Memory B cell (primary cell): ENCODE measurements at places on chromosomes 11 and 22.

DNA sequence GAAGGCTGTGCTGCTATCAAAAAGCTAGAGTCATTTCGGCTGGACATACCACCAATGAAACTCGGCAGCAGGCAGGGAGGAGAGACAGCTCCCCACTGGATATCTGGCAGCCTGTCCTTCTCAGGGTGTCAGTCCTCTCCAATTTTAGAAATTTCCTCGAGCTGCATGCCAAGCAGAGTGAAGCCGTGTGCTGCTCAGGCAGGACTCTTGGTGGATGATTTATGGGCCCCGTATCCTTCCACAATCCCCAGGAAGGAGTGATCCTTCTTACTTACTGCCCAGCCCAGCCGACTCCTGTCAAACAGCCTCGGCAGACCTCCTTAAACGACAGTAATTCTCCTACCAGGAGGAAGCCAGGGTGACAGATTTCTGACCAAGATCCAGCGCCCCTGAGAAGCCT, 410.4 kb downstream of the TENM4 start:
- H3K4me3 ChIP-seq = no peak overlapping the region
- peaks cover 6% of the 10 kb centered on the region for H3K4me1 ChIP-seq

DNA sequence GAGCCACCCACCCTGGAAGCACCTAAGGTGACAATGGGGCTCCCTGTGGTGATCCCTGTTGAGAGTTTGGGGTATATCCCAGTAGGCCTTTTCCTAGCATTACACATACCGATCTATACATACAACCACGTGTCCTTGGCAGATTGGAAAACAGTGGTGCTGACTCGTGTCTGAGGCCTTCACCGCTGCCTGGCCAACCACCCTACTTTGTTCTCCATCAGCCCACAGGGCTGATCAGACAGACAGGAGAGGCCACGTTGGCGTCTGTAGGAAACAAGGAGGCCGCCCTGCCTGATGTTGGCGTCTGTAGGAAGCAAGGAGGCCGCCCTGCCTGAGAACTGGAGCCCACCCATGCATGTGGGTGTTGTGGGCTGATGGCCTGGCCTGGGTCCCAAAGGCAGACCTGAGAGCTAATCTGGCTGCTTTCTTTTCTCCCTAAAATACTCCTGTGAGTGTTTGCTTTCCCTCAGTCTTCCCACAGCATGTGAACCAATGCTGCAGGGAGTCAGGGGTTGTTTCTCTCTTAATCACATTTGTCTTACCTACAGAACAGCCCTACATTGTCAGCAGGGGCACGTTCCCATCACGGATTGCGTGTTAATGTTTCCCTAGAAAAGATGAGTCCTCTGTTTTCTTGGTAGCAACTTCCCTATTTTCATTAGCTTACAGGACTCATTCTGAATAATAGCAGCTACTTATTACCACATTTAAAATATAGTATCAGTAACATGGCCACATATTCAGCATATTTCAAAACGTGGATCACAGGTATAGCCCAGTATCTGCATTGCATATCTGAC, 57.2 kb downstream of the SBF1 start:
- H3K27me3 ChIP-seq = no peaks in the 10 kb centered on the region
- peaks cover 2% of the 10 kb centered on the region for H3K4me1 ChIP-seq
- H3K36me3 ChIP-seq = peaks cover 28% of the 10 kb centered on the region

DNA sequence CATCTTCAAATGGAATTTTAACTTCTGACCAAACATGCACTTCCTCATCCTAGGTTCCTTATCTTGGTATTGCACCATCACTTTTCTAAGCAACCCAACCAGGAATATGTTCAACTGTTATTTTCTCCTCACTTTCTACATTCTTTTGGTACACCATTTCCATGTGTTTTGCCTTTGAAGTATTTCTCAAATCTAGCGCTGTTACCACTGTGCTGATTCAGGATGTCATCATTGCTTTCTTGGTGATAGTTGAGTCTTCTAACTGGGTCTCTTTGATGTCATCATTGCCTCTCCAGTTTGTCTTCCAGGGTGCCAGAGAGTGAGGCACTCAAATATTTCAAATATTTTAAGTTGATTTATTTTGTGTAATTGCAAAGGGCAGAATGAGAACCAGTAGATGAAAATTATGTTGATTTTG, 47.5 kb downstream of the HORMAD2 start:
- H3K4me3 ChIP-seq = no peak overlapping the region
- H3K27me3 ChIP-seq = peaks cover 7% of the 10 kb centered on the region
- no peak for DNase-seq
- no peaks in the 10 kb centered on the region for H3K4me1 ChIP-seq
- no peaks in the 10 kb centered on the region for H3K36me3 ChIP-seq
- no peak overlapping the region for H3K27ac ChIP-seq

- no peaks in the 10 kb centered on the region for H3K4me1 ChIP-seq
- no peak overlapping the region for H3K27ac ChIP-seq
- H3K4me3 ChIP-seq = no peak overlapping the region
- DNase-seq = no peak
- H3K27me3 ChIP-seq = no peaks in the 10 kb centered on the region
These were observed 11.7 kb upstream of the RASL10A start for GRCh38 chr22:29327089-29327764.

GRCh38 chr22:40499209-40499623, 128.8 kb downstream of the SGSM3 start:
- H3K36me3 ChIP-seq = peaks cover 9% of the 10 kb centered on the region
- H3K4me1 ChIP-seq = peaks cover 18% of the 10 kb centered on the region
- H3K27ac ChIP-seq = no peak overlapping the region
- DNase-seq = no peak
